Tongue (tissue), 3 donors: ENCODE measurements at places on chromosomes 5 and 9. TPM values are rescaled to one million over a fixed set of nuclear protein-coding genes. Genes with fewer than 3 reads are reported as not detected.

- peak; percentile 48 for DNase-seq
These were observed 45.1 kb downstream of the ERGIC1 start for GRCh38 chr5:172878933-172879752.

DNA sequence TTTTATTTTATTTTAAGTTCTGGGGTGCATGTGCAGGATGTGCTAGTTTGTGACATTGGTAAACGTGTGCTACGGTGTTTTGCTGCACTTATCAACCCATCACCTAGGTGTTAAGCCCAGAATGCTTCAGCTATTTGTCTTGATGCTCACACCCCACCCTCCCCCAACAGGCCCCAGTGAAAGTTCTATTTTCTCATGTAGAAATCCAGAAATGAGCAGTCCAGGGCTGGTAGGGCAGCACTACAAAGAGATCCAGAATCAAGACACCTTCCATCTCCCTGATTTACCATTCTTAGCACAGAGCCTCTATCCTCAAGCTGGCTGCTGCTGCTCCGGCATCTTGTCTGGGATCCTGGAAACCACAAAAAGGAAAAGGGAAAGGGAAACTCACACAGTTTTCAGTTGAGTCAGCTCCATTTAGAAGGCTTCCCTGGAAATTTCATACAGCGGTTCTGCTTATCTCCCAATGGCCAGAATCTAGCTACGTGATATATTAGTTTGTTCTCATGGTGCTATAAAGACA lies 85.4 kb upstream of the SMARCA2 start:
- no peak for DNase-seq

The SLC26A2 gene
- total RNA-seq: 20.1 TPM

DNA sequence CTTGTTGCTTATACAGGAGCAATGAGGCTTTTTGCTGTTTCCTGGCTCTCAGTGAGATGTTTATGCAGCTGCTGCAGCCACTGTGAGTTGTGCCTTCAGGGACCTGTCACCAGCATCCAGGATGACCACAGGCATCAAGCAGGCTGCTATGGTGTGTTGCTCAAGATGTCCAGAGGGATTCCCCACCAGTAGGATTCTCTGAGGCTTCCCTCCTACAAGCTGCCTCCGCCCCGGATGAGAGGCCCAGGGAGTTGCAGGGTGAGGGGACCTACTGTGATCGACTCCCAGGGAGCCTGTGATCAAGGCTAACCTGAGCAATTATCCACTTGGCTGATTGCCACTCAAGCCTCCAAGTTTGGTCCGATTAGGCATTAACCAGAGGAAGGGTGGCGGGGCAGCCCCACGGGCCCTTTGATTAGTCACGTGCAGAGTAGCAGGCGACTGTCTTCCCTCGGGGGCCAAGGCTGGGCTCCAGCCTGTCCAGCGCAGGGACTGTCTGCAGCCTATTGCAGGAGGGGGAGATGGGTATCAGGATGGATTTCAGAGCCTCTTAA lies 1.8 kb upstream of the FAT2 start:
- DNase-seq: peak; percentile 32

The GNA14 gene
- total RNA-seq: 5.9 TPM
